ENCODE measurements at places on chromosomes 7 and 10. TPM values are rescaled to one million over a fixed set of nuclear protein-coding genes. Genes with fewer than 3 reads are reported as not detected.
A peak's percentile ranks its signal among the peaks of the same experiment; 100 is the strongest.

DNA sequence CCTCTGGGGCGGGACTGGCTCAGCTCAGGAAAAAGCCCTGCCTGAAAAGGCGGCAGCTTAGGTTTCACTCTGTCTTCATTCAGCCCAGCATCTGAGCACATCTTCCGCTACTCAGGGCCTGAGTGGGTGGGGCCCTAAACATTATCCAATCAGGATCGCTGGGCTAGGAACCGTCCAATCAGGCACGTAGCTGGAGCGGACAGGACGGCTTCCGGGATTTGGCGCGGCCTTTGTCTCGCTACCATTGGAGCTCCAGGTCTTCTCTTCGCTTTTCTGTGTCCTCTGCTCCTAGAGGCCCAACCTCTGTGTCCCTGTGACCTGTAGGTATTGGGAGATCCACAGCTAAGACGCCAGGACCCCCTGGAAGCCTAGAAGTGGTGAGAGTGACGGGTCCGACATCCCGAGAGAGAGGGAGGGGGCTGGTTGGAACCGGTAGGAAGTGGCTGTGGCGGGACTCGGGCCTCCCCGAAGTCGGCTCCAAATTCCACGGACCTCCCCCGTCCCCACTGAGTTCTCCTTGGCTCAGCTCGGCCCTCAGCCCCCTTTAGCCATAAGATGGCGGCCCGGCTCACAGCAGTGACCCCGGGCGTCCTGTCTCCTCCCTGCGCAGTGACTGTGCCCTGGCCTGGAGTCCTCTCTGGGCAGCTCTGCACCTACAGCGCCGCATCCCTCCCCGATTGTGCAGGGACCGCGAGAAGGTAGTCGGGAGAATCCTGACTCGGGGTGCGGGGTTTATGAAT lies 99.1 kb downstream of the ZNF680 start:
- H3K27ac ChIP-seq = no peak overlapping the region
- DNase-seq = peak; percentile 16
- H3K27me3 ChIP-seq = no peaks in the 10 kb centered on the region
- no peaks in the 10 kb centered on the region for H3K4me1 ChIP-seq
- peak overlapping the region; percentile 7 for H3K4me3 ChIP-seq

DNA sequence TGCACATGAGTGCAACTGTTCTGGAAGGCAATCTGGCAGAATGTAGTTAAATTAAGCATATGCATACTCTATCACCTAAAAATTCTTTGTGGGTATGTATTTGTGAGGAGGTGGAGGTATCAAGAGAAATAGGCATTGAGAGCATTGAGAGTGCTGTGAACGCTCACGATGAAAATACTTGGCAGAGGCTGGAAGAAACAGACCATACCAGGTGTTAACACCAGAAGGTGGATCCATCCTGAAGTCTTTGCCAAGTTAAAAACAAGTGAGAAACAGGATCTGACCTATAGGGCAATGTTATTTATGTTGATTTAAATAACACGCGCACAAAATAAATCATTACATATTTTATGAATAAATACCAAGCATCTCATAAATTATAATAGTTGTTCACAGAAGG lies 311.6 kb downstream of the PCLO start:
- no peaks in the 10 kb centered on the region for H3K4me1 ChIP-seq
- H3K4me3 ChIP-seq = no peak overlapping the region
- no peaks in the 10 kb centered on the region for H3K27me3 ChIP-seq
- no peaks in the 10 kb centered on the region for H3K36me3 ChIP-seq
- no peak for DNase-seq
- H3K27ac ChIP-seq = no peak overlapping the region

DNA sequence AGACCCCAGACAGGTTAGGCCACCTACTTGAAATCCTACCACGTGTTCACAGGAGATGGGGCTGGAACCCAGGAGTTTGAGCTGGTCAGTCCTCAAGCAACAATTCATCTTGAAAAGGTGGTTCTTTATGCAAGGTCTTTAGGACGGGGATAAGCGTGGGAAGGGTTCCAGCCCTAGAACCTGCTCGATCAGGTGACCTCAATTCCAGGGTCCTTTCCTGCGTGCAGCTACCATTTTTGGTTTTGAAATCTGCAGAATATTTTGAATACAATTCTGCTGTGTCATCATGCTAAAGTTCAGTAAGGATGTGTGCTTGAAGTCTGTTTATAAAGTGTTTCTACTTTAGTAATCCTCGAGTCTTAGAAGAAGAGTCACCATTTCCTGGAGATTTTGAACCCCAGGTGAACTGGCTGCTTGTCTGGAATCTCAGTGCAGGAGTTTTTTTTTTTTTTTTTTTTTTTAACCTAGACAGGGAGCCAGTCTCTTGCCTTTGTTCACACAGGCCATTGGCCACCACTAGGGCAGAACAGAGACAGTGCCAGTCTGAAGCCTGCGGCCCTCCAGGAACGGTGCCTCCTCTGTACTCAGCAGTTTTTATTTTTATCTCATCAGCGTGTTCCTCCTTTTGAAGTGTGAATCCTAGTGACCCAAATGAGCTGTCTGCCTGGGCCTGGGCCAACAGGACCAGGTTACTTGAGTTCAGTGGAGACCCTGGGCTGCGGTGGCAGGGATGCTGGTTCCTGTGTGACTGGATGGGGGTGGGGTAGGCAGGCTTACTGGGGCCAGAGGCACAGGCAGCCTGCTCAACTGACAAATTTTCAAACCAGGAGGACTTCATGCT lies 54.6 kb downstream of the EEPD1 start:
- H3K4me3 ChIP-seq = no peak overlapping the region
- no peaks in the 10 kb centered on the region for H3K27me3 ChIP-seq
- no peaks in the 10 kb centered on the region for H3K36me3 ChIP-seq
- peaks cover 35% of the 10 kb centered on the region for H3K4me1 ChIP-seq
- peak overlapping the region; percentile 27 for H3K27ac ChIP-seq

- H3K36me3 ChIP-seq = no peaks in the 10 kb centered on the region
- no peak overlapping the region for H3K27ac ChIP-seq
- no peak for DNase-seq
Measured at GRCh38 chr10:131700032-131700431, 200.8 kb upstream of the PPP2R2D start.

DNA sequence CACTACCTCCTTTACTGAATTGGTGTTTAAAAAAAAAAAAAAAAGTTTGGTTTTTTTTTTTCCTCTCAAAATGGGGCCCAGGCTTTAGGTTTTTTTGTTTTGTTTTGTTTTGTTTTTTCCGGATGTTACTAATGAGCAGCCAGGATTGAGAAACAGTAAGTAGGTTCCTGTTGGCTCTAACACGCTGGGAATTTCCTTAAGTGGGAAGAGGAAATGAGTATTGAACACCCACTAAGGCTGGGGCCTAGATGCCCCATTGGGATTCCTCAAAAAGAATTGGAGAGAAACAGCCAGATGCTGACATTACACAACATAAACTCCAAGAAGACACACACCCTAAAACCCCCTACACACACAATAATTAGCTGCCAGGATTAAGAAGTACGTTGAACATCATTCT lies 102.2 kb upstream of the NANOS1 start:
- no peak overlapping the region for H3K4me3 ChIP-seq
- no peak overlapping the region for H3K27ac ChIP-seq
- H3K36me3 ChIP-seq = peaks cover 16% of the 10 kb centered on the region
- H3K27me3 ChIP-seq = peaks cover 21% of the 10 kb centered on the region

DNA sequence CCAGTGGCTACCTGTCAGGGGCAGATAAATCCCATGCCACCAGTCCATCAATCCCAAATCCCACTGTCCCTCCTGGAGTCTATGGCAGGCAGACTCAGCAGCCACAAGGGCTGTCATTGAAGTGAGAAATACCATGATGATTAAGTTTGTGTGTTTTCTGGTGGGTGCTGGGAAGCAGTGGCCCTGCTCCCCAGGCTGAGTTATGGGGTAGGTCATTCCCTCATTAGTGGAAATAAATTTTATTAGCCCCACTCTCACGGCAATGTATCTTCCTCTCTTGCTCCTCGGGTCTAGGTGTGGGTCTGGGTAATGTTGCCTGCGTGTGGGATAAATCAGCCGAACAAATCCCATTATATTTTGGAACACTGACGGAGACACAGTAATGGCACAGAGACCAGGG lies 76.8 kb downstream of the PLXNA4 start:
- no peak overlapping the region for H3K4me3 ChIP-seq
- DNase-seq = no peak
- peaks cover 11% of the 10 kb centered on the region for H3K27me3 ChIP-seq
- H3K4me1 ChIP-seq = no peaks in the 10 kb centered on the region

- no peak overlapping the region for H3K4me3 ChIP-seq
- DNase-seq = no peak
- no peaks in the 10 kb centered on the region for H3K27me3 ChIP-seq
- H3K4me1 ChIP-seq = no peaks in the 10 kb centered on the region
- H3K27ac ChIP-seq = no peak overlapping the region
- no peaks in the 10 kb centered on the region for H3K36me3 ChIP-seq
Measured at GRCh38 chr7:70949862-70950261, 182.1 kb upstream of the GALNT17 start.

DNA sequence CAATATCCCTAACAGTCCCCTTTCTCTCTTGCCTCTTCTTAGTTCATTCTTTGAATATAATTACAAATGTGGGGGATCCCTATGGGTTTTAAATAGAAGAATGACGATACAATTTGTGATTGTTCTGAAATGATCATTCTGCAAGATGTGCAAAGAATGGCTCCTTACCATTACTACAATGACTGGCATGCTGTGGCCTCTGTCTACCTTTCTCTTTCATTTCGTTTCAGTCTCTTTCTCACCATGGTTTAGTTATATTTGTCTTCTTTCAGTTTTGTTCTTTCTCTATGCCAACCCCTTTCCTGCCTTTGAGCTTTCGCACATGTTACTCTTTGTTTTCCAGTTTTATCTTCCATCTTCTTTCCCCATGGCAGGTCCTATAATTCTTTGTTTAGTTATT lies 176.5 kb downstream of the SUGCT start:
- H3K4me3 ChIP-seq = no peak overlapping the region
- no peak for DNase-seq
- H3K27ac ChIP-seq = no peak overlapping the region
- H3K4me1 ChIP-seq = peaks cover 7% of the 10 kb centered on the region
- H3K36me3 ChIP-seq = no peaks in the 10 kb centered on the region

GRCh38 chr10:102072673-102073527 lies 7.8 kb downstream of the HPS6 start:
- peaks cover 2% of the 10 kb centered on the region for H3K27me3 ChIP-seq
- peaks cover 2% of the 10 kb centered on the region for H3K4me1 ChIP-seq
- H3K27ac ChIP-seq = no peak overlapping the region

DNA sequence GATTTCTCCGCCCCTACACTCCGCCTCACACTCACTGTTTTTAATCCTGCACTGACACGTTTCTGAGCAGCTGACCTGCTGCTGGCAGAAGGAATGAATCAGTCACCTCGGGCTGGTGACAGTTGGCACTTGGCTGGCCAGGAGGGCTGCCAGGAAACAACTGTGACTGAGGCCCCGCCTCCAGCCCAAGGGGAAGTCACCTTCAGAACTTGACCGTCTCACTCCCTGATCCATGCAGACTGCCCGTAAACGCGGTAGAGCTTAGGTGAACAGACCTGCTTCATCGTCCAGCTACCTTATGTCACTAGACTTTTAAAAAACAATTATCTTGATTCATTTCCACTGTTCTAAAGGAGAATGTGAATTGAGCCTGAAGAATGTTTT lies 107.5 kb downstream of the DOCK1 start:
- DNase-seq = no peak
- no peak overlapping the region for H3K27ac ChIP-seq
- no peaks in the 10 kb centered on the region for H3K27me3 ChIP-seq
- H3K36me3 ChIP-seq = no peaks in the 10 kb centered on the region

DNA sequence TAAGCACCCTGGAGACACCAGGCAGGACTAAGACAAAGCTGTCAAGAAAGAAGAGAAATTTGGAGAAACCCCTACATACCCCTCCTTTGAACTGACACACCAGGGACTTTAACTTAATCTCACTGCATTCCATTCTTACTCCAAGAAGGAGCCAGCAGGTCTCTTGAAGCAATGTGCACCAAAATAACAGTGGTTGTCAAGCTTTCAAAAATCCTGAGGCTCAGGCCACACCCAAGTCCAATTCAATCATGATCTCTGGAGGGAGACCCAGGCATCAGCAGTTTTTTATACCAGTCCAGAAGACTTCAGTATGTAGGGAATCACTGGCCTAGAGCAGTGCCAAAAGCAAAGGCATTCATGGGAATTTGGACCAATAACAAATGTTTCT lies 6.8 kb downstream of the SLC25A13 start:
- H3K4me3 ChIP-seq = no peak overlapping the region
- H3K27ac ChIP-seq = no peak overlapping the region
- H3K27me3 ChIP-seq = no peaks in the 10 kb centered on the region
- no peak for DNase-seq
- peaks cover 8% of the 10 kb centered on the region for H3K4me1 ChIP-seq

- H3K4me3 ChIP-seq = no peak overlapping the region
- H3K27ac ChIP-seq = no peak overlapping the region
- no peaks in the 10 kb centered on the region for H3K27me3 ChIP-seq
- H3K4me1 ChIP-seq = no peaks in the 10 kb centered on the region
- H3K36me3 ChIP-seq = no peaks in the 10 kb centered on the region
Measured at GRCh38 chr7:52197221-52197620, 838.2 kb upstream of the POM121L12 start.

GRCh38 chr10:89159761-89160160 lies 47.4 kb downstream of the CH25H start:
- no peaks in the 10 kb centered on the region for H3K36me3 ChIP-seq
- peaks cover 25% of the 10 kb centered on the region for H3K4me1 ChIP-seq
- H3K27ac ChIP-seq = no peak overlapping the region
- peaks cover 42% of the 10 kb centered on the region for H3K27me3 ChIP-seq
- H3K4me3 ChIP-seq = no peak overlapping the region
- DNase-seq = no peak

DNA sequence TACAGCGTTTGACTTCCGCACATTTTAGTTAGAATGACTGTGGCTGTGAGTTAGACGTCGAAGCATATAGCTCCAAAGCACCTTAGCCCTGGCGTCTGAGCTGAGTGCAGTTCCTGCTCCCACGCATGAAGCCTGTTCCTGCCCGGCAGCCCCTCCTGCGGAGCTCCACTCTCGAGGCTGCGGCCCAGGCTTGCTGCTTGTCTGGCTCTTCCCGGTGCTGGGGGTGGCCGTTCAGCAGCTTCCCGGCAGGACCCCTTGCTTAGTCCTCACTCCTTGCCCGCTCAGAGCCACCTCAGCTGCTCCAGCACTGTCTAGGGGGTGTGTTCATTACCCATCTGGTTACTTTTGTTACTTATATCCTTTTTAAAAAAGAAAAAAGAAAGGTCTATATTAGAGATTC lies 88.1 kb upstream of the DNAJB6 start:
- H3K27ac ChIP-seq = no peak overlapping the region
- peaks cover 3% of the 10 kb centered on the region for H3K4me1 ChIP-seq
- peaks cover 18% of the 10 kb centered on the region for H3K36me3 ChIP-seq
- no peak overlapping the region for H3K4me3 ChIP-seq
- H3K27me3 ChIP-seq = no peaks in the 10 kb centered on the region

- peaks cover 2% of the 10 kb centered on the region for H3K36me3 ChIP-seq
- no peak for DNase-seq
- H3K27ac ChIP-seq = no peak overlapping the region
- no peaks in the 10 kb centered on the region for H3K4me1 ChIP-seq
- H3K4me3 ChIP-seq = no peak overlapping the region
Measured at GRCh38 chr10:92938841-92939240, 90.5 kb downstream of the EXOC6 start.

- peak; percentile 24 for DNase-seq
- H3K4me1 ChIP-seq = no peaks in the 10 kb centered on the region
- no peak overlapping the region for H3K27ac ChIP-seq
Measured at GRCh38 chr10:124992462-124993344, 50.8 kb downstream of the ZRANB1 start.

The KIAA1217 gene
- total RNA-seq = 2.0 TPM

The NIPSNAP2 gene
- total RNA-seq = 31.7 TPM

The MYL10 gene
- total RNA-seq = not detected

The SPDYE1 gene
- not detected for total RNA-seq

The TEX47 gene
- total RNA-seq = not detected

The PARG gene
- 28.5 TPM for total RNA-seq

The TAS2R4 gene
- 0.65 TPM for total RNA-seq

The SFTPA2 gene
- total RNA-seq = not detected

The CLDN4 gene
- not detected for total RNA-seq

The CDK14 gene
- not detected for total RNA-seq

The ASB10 gene
- not detected for total RNA-seq

The PNLIPRP3 gene
- not detected for total RNA-seq
